Left lobe of liver (tissue), 2 donors: ENCODE measurements at places on chromosomes 5 and 9.
A peak's percentile ranks its signal among the peaks of the same experiment; 100 is the strongest.

DNA sequence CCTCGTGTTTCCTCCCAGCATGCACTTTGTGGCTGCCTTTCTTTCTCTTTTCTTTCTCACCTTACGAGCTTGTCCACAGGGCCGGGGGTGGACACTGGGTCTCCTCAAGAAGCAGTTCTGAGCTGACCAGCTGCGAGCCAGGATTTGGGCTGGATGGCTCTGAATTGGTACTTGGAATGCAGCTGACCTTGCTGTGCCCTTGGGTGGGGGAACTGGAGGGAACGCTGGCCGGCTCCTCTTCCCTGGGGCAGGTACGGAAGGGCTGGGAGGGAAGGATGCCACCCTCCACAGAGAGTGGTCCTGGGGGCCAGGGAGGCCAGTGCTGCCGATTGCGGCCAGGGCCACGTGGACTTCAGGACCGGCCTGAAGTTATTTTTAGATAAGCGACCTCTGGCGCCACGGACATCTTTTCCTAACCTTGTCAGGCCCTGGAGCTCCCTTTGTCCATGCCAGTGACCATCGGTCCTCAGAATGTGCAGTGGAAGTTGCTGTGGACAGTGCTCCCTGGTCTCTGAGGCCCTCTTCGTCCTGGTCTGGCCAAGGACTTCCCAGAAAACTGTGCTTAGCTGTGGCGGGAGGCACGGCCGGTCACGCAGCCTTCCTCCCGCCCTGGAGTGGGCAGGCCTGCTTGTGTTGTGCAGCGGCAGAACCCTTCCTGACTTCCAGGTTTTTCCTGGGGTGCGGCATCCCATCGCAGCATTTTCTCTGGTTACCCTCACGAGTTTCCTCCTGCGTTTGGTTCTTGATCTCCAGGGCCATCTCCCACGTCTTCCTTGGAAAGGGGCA is 13.5 kb upstream of the AHRR start:
- DNase-seq, result no peak

DNA sequence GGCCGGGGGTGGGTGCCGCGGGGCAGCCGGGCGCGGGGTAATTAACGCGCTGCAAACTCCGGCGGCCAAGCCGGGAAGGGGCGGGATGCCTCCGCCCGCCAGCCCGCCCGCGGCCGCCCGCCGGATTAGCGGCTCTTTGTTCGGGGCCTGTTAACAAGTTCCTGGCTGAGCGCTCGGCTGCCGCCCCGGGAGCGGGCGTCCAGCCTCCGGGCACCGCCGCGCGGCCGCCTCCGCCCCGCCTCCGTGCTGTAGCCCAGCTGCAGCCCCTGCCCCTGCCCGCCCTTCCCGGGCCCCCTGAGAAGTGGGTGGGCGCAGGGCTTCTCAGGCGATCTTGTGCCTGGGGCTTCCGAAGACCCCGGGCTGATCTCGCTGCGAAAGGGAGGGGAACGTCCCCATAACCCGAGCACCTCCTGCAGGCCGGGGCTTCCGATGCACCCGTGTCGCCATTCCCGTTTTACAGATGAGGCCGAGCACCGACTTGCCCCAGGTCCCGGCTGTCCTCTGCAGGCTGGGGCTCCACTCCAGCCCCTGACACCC is 7.5 kb downstream of the UNC5A start:
- no peak for DNase-seq

GRCh38 chr5:72394688-72395087 is 74.5 kb downstream of the PTCD2 start:
- no peak for DNase-seq

DNA sequence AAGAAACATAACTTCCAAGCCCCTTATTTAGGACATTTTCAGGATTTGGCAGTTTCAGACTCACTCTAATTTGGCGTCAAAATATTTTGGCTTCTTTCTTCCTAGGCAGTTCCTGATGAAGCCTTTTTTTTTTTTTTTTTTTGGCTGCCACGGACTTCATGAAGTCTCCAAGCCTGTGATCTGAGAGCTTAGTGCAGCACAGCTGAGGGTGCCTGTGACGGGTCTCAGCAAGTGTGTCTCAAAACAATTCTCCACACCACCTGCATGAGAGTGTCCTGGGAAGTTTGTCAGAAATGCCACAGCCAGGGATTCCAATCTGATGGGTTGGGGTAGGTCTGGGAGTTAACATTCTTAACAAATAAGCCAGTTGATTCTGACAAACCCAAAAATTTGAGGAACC is 6.0 kb upstream of the ESM1 start:
- DNase-seq, result no peak

- no peak for DNase-seq
Observed at GRCh38 chr5:113245427-113246225, 189.2 kb downstream of the TSSK1B start.

DNA sequence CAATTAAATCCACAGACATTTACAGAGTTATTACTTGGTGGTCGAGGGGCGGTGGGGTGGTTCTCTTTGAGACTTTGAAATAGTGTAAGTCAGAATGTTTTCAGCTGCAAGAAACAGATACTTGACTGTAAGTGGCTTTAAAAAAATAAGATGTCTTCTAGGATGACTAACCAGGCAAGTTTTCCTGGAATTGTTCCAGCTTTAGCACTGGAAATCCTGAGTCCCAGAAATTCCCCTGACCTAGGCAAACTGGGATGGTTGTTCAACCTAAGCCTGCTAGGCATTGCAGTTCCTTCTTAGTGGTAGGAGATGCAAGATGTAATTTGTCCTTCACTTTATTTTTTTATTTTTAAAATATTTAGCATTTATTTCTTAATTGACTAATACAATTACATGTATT is 169.5 kb upstream of the POC5 start:
- DNase-seq, result no peak

DNA sequence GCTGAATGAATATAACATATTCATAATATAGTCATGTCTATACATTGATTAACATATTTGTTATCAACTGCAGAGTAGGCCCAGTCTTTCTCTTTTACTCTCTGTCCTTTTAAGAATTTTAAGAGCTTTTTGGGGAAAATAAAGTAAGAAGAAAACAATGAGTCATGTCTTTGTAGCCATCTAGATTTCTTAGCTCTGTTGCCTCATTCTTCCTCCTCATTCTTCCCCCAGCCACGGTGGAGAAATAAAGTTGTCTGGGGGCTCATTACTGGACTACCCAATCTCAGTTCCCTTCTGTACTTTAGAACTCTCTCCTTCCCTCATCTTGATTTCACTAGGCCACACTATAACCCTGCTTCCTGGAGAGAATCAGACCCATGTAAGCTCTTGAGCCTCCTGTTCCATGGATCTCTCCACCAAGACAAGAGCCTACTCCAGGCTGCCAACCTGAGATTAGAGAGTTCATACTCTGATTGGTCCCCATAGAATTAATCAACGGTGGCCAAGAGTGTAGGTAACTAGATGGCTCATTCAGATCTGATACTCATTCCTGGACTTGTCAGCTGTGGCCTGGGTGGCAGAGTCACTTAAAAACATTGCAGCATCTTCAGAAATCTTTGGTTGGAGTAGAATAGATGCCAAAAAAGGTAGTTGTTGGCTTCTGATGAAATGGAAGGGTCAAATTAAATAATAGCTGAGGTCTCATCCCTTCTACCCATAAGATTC is 44.2 kb downstream of the ITGA1 start:
- no peak for DNase-seq

- no peak for DNase-seq
Observed at GRCh38 chr5:69276422-69277174, 41.9 kb downstream of the CDK7 start.

DNA sequence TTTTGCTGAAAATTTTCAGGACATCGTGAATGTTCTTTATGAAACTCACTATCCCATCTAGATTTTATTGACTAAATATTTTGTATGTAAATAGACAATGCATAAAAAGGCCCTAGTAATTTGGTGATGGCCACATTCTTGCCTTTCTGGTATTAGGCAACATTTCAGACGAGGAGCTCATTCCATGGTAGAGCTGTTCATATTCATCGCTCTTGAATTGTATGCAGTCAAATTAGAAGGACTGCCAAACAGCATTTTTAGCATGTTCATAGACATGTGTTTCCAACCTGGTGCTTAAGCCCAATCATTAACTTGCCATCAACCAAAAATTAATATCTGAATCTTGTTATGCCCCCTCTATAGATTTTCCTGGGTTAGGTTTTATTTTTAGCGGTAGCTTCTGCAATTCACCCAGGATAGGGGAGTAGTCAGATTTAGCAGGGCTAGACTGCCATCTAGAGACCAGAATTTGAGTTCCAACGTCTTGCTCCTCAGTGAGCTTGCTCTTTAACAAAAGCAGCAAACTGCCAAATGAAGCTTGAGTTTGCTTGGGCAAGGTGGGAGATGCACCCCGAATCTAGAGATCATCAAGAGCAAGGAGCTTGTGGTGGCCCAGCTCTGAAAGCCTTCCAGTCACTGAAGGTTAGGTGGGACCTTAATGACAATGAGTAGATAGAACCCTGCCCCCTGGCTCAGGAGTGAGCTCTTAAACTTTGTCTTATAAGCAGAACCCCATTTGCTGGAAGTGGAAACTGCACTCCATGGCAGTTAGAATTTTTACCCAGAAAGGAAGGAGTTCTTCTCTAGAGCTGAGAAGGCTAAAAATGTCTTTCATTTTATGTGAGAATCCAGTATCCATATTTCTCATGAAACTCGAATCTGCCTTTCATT is 456.2 kb downstream of the RASEF start:
- DNase-seq, result peak; percentile 58

GRCh38 chr5:151281001-151281639 is 22.4 kb downstream of the SLC36A3 start:
- no peak for DNase-seq

GRCh38 chr9:98306384-98307145 is 51.1 kb upstream of the TBC1D2 start:
- DNase-seq, result no peak

DNA sequence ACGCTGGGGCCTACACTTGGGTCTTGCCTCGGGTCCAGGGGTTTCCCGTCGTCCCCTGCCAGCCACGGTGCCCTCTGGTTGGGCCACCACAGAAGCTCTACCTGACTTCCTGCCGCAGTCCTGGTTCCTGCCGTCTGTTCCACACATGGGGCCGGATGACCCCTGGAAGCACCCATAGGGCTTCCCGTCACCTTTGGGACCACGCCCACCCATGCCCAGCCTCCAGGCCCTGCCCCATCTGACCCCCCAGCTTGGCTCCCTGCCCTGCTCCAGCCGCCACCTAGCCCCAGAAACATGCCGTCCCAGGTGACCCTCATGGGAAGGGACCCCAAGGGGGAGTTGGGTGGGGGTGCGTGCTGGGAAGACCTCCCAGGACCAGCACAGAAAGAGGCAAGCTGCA is 13.7 kb downstream of the MRPL36 start:
- no peak for DNase-seq

DNA sequence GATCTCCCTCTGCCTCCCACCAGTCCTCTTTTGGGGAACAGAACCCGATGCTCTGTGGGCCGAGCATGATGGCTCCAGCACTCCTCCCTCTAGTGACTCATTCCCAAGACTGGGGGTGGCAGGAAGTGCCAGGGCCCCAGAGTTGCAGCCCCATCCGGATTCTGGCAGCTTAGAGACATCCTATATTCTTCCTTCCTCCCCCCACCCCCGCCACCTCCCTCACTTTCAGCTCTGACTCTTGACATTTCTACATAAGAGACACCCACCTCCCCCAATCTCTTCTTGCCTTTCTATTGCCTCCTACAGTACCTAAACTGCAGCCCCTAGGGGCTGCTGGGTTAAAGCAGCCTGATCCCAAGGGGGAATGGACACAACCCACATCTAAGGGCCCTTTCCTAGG is 47.1 kb upstream of the MATR3 start:
- DNase-seq, result no peak

GRCh38 chr5:135030956-135031812 is 2.8 kb downstream of the PITX1 start:
- no peak for DNase-seq

- DNase-seq, result no peak
Observed at GRCh38 chr5:32602906-32603305, 17.5 kb downstream of the SUB1 start.

DNA sequence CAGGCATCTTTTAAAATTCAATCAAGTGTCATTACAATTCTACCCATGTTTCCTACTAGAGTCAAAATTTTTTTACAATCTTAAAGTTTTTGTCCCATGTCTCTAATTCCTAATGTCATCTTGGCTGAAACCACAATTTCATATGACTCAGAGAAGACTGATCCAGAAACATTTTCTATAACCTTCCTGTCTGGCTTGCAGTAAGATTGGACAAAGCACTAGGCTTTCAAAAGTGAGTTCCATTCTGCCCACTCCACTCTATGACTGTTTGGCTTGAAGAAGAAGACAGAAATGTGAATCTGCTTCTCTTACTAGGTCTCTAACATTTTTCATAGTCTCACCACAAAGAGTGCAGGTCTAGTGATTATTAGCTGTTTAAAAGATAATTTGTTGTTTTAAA is 88.8 kb downstream of the NR3C1 start:
- no peak for DNase-seq

DNA sequence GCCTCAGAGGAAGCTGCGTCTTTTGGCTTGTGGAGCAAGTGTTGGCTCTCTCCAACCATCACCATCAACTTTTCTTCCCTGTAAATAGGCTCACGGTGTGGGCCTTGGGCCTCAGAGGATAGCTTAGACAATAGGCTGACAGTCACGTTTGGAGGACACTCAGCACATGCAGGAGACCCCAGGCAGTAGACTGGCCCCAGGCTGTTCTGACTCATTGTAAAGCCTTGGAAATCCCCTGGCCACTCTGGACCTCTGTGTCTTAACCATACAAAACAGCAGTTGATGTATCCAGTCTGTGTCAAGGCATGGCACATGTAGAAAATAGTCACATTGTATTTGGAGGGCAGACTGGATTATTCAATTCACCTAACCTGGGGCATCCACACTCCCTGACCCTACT is 18.6 kb downstream of the CD74 start:
- no peak for DNase-seq

DNA sequence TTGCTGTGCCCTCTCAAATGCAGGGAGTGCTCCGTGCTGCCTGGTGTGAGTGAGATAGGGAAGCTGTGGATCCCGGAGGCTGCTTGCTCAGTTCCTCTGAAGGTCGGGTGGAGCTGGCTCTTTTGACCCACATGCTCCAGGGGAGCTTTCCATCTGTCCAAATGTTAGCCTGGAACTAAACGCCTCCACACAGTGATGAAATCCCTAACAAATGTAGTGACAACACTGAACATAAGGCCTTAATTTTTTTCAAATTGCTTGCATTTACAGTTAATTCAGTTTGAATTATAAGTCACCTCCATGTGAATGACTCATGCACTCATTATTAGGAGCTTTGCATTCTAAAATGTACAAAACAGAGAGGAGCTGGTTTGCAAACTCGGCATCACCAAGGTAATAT is 27.0 kb downstream of the PRDM6 start:
- DNase-seq, result no peak

DNA sequence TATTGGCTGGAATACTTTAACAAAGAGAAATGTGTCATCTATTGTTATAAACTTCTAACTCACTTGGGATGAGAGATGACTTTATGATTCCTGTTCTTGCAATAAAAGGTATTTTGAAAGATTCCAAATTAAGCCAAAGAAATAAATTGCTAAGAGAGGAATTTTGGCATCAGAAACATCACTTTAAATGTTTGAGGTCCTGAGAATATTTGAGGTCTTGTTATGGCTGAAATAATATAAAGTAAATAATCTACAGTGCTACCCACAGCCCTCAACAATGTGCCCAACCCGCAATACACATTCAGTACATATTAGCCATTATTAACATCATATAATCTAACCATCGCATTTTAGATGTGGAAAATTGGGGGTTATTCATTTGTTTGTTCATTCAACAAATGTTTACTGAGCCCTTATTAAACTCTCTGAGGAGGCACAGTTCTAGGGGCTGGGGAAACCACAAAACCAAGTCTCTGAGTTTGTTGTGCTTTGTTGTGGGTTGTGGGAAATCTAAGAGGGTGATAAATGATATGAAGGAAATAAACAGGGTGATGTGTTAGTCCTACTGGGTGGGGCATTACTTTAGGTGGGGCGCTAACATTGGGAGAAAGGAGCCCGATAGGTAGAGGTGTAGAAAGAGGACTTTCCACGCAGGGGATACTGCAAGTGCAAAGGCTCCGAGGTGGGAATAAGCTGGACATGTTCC is 135.2 kb upstream of the CLINT1 start:
- no peak for DNase-seq
